ENCODE measurements at places on chromosomes 3 and 15. TPM values are rescaled to one million over a fixed set of nuclear protein-coding genes. Genes with fewer than 3 reads are reported as not detected.
A peak's percentile ranks its signal among the peaks of the same experiment; 100 is the strongest.

ZIC1 gene
- total RNA-seq: 0.77 TPM

CSPG5 gene
- 2.5 TPM for total RNA-seq

TEX264 gene
- 30.6 TPM for total RNA-seq

GRCh38 chr3:118239253-118239652 is 795.4 kb downstream of the IGSF11 start:
- DNase-seq: no peak
- H3K27ac ChIP-seq: no peak overlapping the region
- H3K4me3 ChIP-seq: no peak overlapping the region
- H3K36me3 ChIP-seq: no peaks in the 10 kb centered on the region
- no peaks in the 10 kb centered on the region for H3K27me3 ChIP-seq

XYLB gene
- total RNA-seq: 7.0 TPM

DNA sequence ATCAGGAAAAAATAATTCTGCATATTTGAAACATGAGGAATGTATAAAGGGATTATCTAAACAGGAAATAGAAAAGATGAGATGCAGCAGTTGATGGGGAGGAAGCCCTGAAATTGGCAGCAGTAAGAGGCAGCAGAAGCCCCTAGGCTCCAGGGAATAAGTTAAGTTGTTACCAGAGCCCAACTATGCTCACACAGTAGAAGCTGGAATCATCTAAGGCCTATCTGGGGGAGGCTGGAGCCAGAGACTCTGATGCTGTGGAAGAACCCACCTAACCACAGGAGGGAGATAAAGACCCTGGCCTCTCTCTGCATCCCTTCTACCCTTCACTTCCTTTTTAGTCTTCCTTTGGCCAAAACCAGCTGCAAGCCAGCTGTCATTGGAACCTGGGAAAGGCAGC is 519.7 kb downstream of the DIPK2A start:
- H3K4me1 ChIP-seq: no peaks in the 10 kb centered on the region
- H3K36me3 ChIP-seq: no peaks in the 10 kb centered on the region
- no peak overlapping the region for H3K27ac ChIP-seq
- H3K27me3 ChIP-seq: no peaks in the 10 kb centered on the region
- no peak for DNase-seq

WDR93 gene
- 1.3 TPM for total RNA-seq

KY gene
- total RNA-seq: not detected

DNA sequence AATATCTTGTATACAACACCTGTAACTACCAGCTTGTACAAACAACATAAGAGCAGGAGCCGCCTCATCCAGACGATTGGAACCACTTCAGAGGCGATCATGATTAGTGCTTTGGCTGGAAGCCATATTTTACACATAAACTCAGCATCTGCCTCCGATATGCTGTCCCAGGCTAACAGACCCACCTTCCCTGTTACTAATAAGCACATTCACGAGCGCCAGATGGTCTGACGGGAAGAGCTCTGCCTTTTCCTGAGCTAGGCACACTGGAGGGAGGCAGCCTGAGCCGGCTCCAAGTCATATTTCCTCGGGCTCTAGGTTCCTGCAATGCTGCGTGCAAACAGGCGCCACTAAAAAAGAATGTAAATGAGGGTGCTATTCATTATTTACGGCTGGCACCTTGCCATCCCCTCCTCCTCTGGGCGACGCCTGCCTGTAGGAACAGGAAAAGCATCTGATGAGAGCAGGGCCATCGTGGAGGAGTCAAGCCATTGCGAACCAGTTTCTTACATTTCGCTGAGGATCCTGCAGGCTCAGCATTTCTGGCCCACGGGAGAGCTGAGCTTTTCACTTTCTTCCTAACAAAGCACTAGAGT is 98.2 kb downstream of the ANXA2 start:
- DNase-seq: no peak
- no peak overlapping the region for H3K27ac ChIP-seq
- H3K4me3 ChIP-seq: no peak overlapping the region

SPINT1 gene
- 217 TPM for total RNA-seq

STAC gene
- 1.2 TPM for total RNA-seq

DNA sequence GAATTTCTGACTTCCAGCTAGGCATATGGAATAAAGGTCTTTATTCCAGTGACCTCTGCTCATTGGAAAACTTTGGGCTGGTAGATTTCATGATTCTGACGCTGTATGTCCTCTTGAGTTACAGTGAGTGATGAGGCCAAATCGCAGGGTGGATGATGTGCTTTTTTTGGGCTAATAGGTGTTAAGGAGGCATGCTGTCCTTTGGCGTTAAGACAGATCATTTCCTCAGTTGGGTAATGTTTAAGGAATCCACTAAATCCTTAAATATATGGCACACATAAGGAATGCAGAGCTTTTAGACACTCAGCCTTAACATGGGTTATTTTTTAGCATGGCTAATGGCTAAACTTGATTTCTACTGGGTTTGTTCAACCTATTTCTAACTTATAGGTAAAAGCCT is 87.9 kb downstream of the LPP start:
- DNase-seq: no peak
- H3K27me3 ChIP-seq: no peaks in the 10 kb centered on the region
- H3K4me1 ChIP-seq: peaks cover 11% of the 10 kb centered on the region
- no peak overlapping the region for H3K4me3 ChIP-seq
- no peaks in the 10 kb centered on the region for H3K36me3 ChIP-seq

OXTR gene
- 3.1 TPM for total RNA-seq

GRCh38 chr3:169662132-169662842 is 1.2 kb downstream of the MECOM start:
- peak overlapping the region; percentile 95 for H3K4me3 ChIP-seq
- DNase-seq: peak; percentile 94
- peaks cover 3% of the 10 kb centered on the region for H3K36me3 ChIP-seq

- no peak overlapping the region for H3K27ac ChIP-seq
- H3K36me3 ChIP-seq: peaks cover 10% of the 10 kb centered on the region
- no peaks in the 10 kb centered on the region for H3K27me3 ChIP-seq
- H3K4me1 ChIP-seq: peaks cover 12% of the 10 kb centered on the region
- H3K4me3 ChIP-seq: no peak overlapping the region
- DNase-seq: no peak
Measured at GRCh38 chr15:67181221-67181639, 73.2 kb downstream of the AAGAB start.

DNA sequence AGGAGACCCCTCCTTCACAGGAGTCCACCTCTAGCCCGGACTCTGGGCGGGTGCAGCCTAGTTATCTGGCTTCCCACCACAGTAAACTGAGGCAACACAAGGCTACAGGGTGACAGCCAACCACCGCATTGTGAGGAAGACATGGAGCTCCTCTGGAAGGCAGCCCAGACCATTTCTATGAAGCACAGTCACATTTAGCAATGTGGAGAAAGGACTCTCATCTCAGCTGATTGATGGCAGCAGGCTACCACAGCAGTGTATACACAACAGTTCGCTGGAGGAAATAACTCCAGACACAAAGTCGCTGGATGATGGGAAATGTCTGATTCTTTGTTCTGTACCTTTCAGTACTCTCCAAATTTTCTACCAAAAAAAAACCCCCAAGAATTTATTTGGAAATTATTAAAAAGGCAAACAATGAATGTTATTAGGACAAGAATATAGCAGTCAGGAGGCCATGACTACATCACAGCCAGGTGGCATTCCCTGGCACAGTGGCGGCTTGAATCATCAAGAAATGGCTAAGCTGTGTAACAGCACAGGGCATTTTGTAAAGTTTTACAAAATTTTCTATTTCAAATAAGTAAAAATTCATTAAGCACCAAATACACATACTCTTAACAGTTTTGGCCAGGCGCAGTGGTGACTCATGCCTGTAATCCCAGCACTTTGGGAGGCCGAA is 40.1 kb downstream of the FAN1 start:
- H3K36me3 ChIP-seq: peaks cover 29% of the 10 kb centered on the region
- no peak overlapping the region for H3K27ac ChIP-seq
- H3K27me3 ChIP-seq: no peaks in the 10 kb centered on the region
- no peak overlapping the region for H3K4me3 ChIP-seq

TNNC1 gene
- 3.6 TPM for total RNA-seq

DNA sequence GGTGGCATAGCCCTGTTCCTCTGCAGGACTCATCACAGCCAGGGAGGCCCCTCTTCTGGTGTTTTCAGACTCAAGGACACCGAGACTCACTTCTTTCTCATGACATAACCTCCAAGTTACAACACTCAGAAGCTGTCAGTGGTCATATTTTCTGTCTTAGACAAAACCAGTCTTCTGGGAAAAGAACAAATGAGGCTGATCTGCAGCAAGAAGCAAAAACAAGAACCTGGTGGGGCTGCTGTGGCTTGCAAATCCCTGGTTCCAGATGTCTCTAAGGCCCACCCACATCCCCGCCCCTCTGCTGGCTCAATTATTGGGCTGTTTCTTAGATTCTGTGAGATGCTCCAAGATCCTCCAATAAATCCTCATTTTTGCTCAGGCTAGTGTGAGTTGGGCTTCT is 16.6 kb upstream of the LOXL1 start:
- H3K27ac ChIP-seq: no peak overlapping the region
- H3K36me3 ChIP-seq: no peaks in the 10 kb centered on the region
- H3K4me1 ChIP-seq: no peaks in the 10 kb centered on the region
- peaks cover 10% of the 10 kb centered on the region for H3K27me3 ChIP-seq
- no peak overlapping the region for H3K4me3 ChIP-seq

NRG4 gene
- total RNA-seq: 3.0 TPM

ZNF501 gene
- 6.7 TPM for total RNA-seq
